Thyroid gland (tissue), 4 donors: ENCODE measurements at places on chromosomes 1 and 21. TPM values are rescaled to one million over a fixed set of nuclear protein-coding genes. Genes with fewer than 3 reads are reported as not detected.

GRCh38 chr1:231170875-231171274 is 9.0 kb downstream of the TRIM67 start:
- no peak for DNase-seq

- no peak for DNase-seq
Measured at GRCh38 chr1:169090308-169090899, 16.1 kb upstream of the ATP1B1 start.

- no peak for DNase-seq
Measured at GRCh38 chr1:174966008-174966572, 33.7 kb upstream of the CACYBP start.

GRCh38 chr1:215210167-215210566 is 127.6 kb downstream of the KCNK2 start:
- no peak for DNase-seq

- no peak for DNase-seq
Measured at GRCh38 chr1:22470227-22470626, 18.6 kb downstream of the ZBTB40 start.

DNA sequence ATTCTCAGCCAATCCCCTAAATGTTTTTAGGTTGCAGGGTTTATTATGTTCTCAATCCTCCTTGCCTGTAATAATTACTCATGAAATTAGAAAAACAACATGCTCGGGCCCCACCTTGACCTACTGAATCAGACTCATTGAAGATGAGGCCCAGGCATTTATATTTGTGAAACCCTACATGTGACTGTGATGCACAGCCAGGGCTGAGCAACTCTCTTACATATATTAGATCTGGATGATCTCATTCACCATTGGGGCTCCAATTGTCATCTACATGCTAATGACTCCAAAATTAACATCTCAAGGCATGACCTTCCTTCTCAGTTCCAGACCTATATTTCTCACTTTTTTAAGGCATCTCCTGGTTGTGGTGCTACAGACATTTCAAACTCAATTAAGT is 103.3 kb downstream of the WDR3 start:
- no peak for DNase-seq

- DNase-seq = no peak
Measured at GRCh38 chr1:154423304-154423987, 18.3 kb downstream of the IL6R start.

DNA sequence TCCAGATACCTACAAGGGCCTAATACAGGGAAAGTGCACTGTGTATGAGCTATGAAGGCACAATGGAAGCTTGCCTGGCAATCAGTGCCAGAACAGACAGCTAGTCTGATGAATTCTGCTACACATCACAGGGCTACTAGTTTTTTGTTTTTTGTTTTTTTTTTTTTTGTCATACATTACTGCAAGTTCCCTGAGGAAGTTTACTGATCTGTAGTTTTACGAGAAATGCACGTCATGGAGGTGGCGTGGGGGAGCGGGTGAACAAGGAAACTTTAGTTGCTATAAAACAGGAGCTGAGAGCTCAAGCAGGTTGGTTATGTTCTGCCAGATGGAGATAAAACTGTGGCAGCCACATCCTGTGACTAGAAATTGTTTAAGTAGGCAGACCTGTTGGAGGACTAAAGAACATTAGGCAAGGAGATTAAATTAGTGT is 17.7 kb downstream of the PTPRC start:
- DNase-seq = peak; percentile 22

DNA sequence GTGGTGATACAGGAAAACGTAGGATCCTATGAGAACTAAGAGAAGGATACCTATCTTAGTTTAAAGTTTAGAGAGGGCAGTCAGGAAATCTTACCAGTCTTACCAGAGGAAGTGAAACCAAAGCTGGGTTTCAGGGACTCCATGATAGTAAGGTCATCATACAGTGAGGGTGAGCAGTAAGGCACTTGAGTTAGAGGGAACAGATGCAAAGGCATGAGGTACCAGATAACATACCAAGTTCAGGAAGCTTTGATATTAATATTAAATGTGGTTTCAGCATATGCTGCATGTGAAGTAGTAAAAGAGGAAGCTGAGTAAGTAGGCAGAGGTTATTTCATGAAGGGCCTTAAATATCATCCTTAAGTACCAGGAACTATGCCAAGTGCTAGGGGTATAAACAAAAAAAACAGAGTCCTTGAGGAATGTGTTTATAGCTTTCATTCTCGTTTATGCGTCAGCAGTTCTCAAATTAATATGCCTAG is 16.9 kb downstream of the ATG4C start:
- DNase-seq = no peak

DNA sequence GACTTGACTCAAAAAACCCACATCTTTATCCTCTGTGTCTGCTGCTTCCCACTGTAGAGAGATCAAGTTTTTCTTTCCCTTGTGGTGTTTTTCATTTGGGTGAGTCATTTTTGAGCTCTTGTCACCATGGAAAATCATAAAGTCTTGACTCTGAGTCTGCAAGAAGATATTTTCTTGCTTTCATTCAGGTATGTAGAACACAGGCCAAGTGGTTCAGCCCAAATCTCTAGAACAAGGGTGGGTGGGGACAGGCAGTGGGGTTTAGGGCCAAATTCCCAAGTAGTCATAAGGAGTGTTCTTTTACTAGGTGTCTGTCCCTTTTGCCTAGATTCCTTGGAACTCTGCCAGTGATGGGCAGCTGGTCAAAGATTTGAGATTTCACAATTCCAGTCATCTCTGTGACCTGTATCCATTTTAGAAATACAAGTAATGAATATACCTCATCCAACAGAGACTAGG is 21.5 kb upstream of the ARHGAP29 start:
- peak; percentile 84 for DNase-seq

- no peak for DNase-seq
Measured at GRCh38 chr1:172356620-172357019, 63.9 kb upstream of the C1orf105 start.

DNA sequence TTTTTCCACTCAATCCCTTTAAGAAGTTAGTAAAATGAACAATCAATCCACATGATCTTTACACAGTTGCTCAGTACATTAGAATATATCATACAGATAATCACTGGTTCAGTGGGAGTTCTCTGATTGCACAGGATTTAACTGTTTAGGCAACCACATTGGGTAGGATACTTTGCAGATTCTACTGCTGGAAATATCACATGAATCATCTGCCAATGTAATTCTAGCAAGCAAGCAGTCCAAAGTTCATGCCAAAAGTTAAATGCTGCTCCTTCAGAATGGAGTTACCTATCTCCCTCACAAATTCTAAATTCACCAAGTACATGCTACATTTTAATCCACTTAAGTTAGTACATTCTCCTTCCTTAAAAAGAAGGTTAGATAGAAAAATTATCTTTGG is 52.4 kb downstream of the NEGR1 start:
- DNase-seq = no peak

GRCh38 chr21:45529785-45530422 is 12.3 kb downstream of the SLC19A1 start:
- DNase-seq = peak; percentile 0

- no peak for DNase-seq
Measured at GRCh38 chr1:100178091-100178490, at the start of gene LRRC39. Gene LRRC39 (minus strand): TSS chr1:100178256. CDS start chr1:100168516, 9,740 bp downstream.

The MLLT11 gene
- total RNA-seq = 0.98 TPM

The AVPR1B gene
- total RNA-seq = 0.68 TPM

The GPR25 gene
- total RNA-seq = 0.27 TPM

The ADCY10 gene
- not detected for total RNA-seq
